Calu3 (cell line): ENCODE measurements at places on chromosomes 2 and 18. TPM values are rescaled to one million over a fixed set of nuclear protein-coding genes. Genes with fewer than 3 reads are reported as not detected.

DNA sequence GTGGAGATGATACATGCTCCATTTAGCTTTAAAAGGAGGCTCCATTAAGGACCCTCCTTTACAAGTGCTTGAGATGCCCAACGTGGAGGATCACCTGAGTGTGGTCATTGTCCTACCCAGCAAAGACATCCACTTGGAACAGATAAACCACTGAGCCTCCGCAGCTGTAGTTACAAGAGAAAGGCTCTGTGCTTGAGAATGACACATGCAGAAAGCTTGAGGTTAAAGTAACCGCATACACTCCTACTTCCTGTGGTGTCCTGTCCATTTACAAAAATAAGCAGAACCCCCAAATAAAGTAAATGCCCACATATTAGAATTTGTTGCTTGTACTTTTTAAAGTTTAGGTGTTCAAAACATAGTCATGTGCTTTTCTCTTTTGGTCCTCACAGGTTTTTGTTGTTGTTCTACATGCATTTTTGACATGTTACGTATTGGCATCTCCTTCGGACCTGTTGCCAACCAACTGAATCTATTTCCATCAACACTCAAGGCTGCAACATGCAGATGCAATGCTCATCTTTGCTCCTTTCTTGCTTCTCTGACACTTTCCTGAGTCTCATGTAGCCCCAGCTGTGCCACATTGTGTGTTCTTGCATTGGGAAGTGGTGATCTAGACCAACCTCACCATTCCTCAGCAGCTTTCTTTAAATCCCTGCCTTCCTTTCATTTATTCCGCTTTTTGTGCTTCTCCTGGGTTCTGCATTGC is 56.0 kb downstream of the SERPINB7 start:
- H3K36me3 ChIP-seq, result no peaks in the 10 kb centered on the region
- H3K27ac ChIP-seq, result no peak overlapping the region
- H3K4me1 ChIP-seq, result no peaks in the 10 kb centered on the region

TXNDC2 gene
- not detected in 2 replicates for total RNA-seq

DNA sequence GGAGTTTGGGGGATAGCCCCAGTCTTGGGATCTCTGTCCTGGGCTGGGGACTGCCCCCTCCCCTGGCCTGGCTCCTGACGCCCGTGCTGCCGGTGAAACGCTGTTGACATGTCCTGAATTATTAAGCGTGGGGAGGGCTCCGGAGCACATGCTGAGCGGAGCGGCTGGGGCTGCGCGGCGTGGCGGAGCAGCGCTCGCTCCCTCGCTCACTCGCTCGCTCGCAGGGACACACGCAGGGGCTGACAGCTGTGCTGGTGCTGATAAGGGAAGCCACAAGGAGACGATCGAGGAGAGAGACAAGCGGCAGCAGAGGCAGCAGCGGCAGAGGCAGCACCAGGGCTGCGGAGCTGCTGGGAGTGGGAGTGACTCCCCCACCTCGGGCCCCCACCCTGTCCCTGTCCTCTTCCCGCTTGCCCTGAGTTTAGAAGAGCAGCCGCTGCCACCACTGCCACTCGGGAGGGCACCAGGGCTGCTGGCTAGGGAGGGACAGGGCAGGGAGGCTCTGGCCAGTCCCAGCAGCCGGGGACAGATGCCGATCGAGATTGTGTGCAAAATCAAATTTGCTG is at the start of gene ASIC4:
TSS of gene ASIC4 (plus strand) at position 287 of the 566 bp plus-strand sequence. CDS start at position 530, 243 bp downstream.
- H3K4me1 ChIP-seq, result peaks cover 29% of the 10 kb centered on the region
- peaks cover 100% of the 10 kb centered on the region for H3K27me3 ChIP-seq
- DNase-seq, result no peak
- H3K36me3 ChIP-seq, result peaks cover 28% of the 10 kb centered on the region
- no peak within 1 kb of the TSS for H3K27ac ChIP-seq

DNA sequence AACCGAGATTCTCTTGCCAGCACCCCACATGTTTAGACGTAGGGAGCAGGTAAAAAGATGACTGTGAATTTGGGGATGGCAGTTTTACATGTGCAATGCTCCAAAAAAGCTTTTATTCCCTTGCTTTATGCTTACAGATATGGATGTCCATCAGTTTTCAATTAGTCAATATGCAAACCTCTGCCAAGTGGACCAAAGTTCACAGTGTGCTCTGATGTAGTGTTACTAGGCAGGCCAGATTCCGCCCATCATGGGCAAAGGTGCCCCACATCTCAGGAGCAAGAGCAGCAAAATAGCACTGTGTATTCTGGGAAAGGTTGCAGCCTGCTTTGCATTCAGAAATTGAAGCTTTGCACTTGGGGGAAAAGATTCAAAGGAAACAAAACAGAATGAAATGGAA is 329.7 kb upstream of the ZEB2 start:
- no peak for DNase-seq
- H3K27ac ChIP-seq, result no peak overlapping the region

GRCh38 chr2:182540252-182540651 is 113.4 kb upstream of the PDE1A start:
- H3K4me1 ChIP-seq, result no peaks in the 10 kb centered on the region
- no peak overlapping the region for H3K4me3 ChIP-seq
- no peaks in the 10 kb centered on the region for H3K27me3 ChIP-seq
- no peak overlapping the region for H3K27ac ChIP-seq
- H3K36me3 ChIP-seq, result no peaks in the 10 kb centered on the region

GRCh38 chr18:69686861-69687260 is 260.8 kb downstream of the CD226 start:
- no peaks in the 10 kb centered on the region for H3K27me3 ChIP-seq
- no peak for DNase-seq
- H3K36me3 ChIP-seq, result no peaks in the 10 kb centered on the region
- no peaks in the 10 kb centered on the region for H3K4me1 ChIP-seq
- no peak overlapping the region for H3K27ac ChIP-seq
- H3K4me3 ChIP-seq, result no peak overlapping the region

DNA sequence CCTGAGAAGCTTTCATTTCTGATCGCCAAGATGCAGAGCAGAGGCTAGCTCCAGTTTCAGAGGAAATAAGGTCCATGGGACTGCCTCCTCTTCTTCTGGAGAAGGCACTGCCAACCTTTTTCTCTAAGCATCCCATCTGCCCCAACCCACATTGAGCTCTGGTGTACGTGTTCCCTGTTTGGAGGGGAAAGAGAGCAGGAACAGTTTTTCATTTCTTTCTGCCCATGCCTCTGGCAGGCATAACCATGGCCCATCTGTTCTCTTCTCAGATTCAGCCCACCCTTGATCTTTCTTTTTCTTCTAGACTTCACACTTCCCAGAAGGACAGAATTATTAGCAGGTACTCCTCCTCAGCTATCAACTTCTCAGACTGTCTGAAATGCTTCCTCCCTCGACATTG is 1110.3 kb upstream of the KLHL29 start:
- H3K4me1 ChIP-seq, result no peaks in the 10 kb centered on the region
- no peaks in the 10 kb centered on the region for H3K36me3 ChIP-seq
- H3K4me3 ChIP-seq, result no peak overlapping the region
- H3K27me3 ChIP-seq, result no peaks in the 10 kb centered on the region
- DNase-seq, result no peak

DCAF17 gene
- total RNA-seq, result 11.9 and 13.1 TPM in 2 replicates

DNA sequence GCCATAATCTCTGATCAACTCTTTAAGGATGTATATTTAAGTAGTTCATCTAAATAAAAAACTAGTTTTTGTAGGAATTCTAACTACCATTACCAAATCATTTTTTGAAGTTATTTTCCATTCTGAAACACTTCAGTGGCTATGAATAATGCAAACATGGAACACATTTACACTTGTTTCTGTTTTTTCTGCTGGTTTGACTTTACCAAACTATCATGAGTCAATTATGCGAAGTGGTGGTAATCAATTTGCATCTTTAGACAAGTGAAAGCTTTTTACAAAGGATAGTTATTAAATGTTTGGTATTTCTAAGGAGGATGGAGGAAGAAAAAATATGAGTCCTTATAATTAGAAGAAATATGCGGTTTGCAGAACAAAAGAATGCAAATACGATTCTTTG is 202.0 kb upstream of the MMADHC start:
- no peak for DNase-seq
- no peaks in the 10 kb centered on the region for H3K27me3 ChIP-seq
- H3K4me3 ChIP-seq, result no peak overlapping the region
- H3K27ac ChIP-seq, result no peak overlapping the region

SIX3 gene
- not detected in 2 replicates for total RNA-seq

GRCh38 chr2:19540739-19541525 is 182.5 kb upstream of the OSR1 start:
- peak overlapping the region; percentile 49 for H3K4me3 ChIP-seq
- peaks cover 80% of the 10 kb centered on the region for H3K4me1 ChIP-seq
- peak; percentile 55 for DNase-seq

GRCh38 chr18:25953111-25953510 is 137.3 kb downstream of the SS18 start:
- no peak overlapping the region for H3K27ac ChIP-seq
- no peak for DNase-seq
- H3K36me3 ChIP-seq, result no peaks in the 10 kb centered on the region
- no peaks in the 10 kb centered on the region for H3K4me1 ChIP-seq
- H3K27me3 ChIP-seq, result peaks cover 11% of the 10 kb centered on the region
- peak overlapping the region; percentile 27 for H3K4me3 ChIP-seq

DNA sequence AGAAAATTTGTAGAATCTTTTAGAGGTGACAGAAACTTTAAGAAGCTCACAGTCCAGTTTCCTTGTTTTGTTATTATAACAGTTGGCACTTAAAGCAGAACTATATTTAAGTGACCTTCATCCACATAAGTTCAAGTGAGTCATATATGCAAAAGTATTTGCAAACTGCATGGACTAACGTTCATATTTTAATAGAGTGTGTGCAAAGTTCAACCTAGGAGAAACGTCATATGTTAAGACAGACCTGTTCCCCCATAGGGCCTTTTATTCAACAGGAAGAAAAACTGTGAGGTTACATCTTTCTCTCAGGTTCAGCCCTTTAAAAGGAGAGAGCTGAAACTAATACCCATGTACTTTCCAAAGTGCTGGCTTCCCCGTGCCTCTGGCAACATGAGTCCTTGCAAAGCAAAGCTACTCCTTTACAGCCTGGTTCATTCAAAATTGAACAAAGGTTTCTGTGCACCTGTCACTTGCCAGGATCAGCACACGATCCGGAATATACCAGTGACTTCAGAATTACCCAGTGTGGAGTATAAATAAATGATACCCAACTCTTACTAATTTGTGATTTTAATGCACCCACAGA is 280.0 kb upstream of the RAB12 start:
- H3K27ac ChIP-seq, result no peak overlapping the region
- peaks cover 17% of the 10 kb centered on the region for H3K4me1 ChIP-seq
- H3K27me3 ChIP-seq, result no peaks in the 10 kb centered on the region
- peak; percentile 10 for DNase-seq
- H3K4me3 ChIP-seq, result no peak overlapping the region

- H3K36me3 ChIP-seq, result peaks cover 14% of the 10 kb centered on the region
- peak overlapping the region; percentile 75 for H3K4me3 ChIP-seq
- peaks cover 21% of the 10 kb centered on the region for H3K4me1 ChIP-seq
- H3K27ac ChIP-seq, result peak overlapping the region; percentile 48
These were observed 6.0 kb downstream of the SPEG start for GRCh38 chr2:219440388-219441256.

- no peak overlapping the region for H3K4me3 ChIP-seq
- no peaks in the 10 kb centered on the region for H3K27me3 ChIP-seq
- no peak overlapping the region for H3K27ac ChIP-seq
- H3K4me1 ChIP-seq, result no peaks in the 10 kb centered on the region
- no peaks in the 10 kb centered on the region for H3K36me3 ChIP-seq
These were observed 147.4 kb downstream of the LNPK start for GRCh38 chr2:175854665-175855064.

DNA sequence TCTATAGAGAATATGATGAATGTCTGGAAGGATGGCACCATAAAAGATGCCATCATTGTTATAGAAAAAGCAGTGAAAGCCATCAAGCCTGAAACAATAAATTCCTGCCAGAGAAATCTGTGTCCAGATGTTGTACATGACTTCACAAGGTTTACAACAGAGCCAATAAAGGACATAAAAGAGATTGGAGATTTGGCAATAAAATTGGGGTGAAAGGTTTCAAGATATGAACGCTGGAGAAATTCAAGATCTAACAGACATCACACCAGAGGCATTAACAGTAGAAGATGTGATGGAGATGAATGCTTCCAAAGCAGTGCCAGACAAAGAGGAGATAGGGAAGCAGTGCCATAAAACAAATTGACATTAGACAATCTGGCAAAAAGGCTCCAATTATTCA is 518.8 kb upstream of the ACVR2A start:
- DNase-seq, result no peak
- H3K27ac ChIP-seq, result no peak overlapping the region
- H3K27me3 ChIP-seq, result no peaks in the 10 kb centered on the region
- no peaks in the 10 kb centered on the region for H3K36me3 ChIP-seq
- H3K4me1 ChIP-seq, result no peaks in the 10 kb centered on the region
- H3K4me3 ChIP-seq, result no peak overlapping the region

IL1A gene
- total RNA-seq, result 6.4 and 14.4 TPM in 2 replicates

GRCh38 chr2:138559641-138560040 is 58.1 kb downstream of the SPOPL start:
- DNase-seq, result no peak
- no peaks in the 10 kb centered on the region for H3K27me3 ChIP-seq
- no peaks in the 10 kb centered on the region for H3K4me1 ChIP-seq
- no peak overlapping the region for H3K27ac ChIP-seq

GRCh38 chr2:5690718-5691220 is 1.4 kb upstream of the SOX11 start:
- no peaks in the 10 kb centered on the region for H3K27me3 ChIP-seq
- no peak overlapping the region for H3K4me3 ChIP-seq
- DNase-seq, result no peak
- H3K4me1 ChIP-seq, result no peaks in the 10 kb centered on the region

DNA sequence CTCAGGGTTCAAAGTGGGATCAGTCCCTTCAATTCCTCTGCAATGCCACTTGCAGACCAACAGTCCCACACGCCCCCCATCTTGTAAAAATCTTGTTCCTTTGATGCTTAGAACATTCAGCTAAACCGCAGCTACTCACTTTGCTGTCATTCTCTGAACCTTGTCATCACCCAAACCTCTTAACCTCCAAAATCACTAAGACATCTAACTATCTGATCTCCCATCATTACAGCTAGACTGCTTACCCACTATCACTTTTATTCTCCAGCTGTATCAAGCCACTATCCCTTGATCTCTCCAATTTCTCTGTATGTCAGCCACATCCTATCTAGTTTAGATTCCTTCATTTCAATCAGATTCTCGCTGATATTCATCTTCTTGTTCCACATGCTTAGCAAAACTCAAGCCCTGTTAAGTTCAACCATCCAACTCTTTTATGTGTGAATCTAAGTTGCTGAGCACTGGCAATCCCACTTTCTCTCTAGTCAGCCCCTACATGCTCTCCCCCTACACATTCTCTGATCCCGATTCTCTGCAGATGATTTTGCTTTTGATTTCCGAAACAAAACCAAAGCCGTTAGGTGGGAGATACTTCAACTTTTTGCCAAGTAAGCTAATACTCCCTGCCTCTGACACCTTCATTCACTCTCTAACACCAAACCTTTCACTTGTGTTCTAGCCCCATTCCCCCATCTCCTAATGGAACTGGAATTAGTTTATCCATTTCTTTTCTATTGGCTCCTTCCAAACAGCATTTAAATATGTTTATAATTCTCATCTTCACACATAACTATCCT is 4.6 kb downstream of the GTF3C2 start:
- no peak overlapping the region for H3K4me3 ChIP-seq
- peaks cover 29% of the 10 kb centered on the region for H3K36me3 ChIP-seq
- H3K27ac ChIP-seq, result no peak overlapping the region
- DNase-seq, result no peak
- H3K27me3 ChIP-seq, result no peaks in the 10 kb centered on the region
- H3K4me1 ChIP-seq, result peaks cover 22% of the 10 kb centered on the region

LIMS1 gene
- 40.1 and 51.5 TPM in 2 replicates for total RNA-seq
